ENCODE measurements at places on chromosomes 7 and 10.

- peak; percentile 79 for DNase-seq
Measured at GRCh38 chr7:43439631-43440401, 143.1 kb upstream of the STK17A start.

GRCh38 chr7:73817121-73817520 lies 13.7 kb upstream of the CLDN4 start:
- no peak for DNase-seq

DNA sequence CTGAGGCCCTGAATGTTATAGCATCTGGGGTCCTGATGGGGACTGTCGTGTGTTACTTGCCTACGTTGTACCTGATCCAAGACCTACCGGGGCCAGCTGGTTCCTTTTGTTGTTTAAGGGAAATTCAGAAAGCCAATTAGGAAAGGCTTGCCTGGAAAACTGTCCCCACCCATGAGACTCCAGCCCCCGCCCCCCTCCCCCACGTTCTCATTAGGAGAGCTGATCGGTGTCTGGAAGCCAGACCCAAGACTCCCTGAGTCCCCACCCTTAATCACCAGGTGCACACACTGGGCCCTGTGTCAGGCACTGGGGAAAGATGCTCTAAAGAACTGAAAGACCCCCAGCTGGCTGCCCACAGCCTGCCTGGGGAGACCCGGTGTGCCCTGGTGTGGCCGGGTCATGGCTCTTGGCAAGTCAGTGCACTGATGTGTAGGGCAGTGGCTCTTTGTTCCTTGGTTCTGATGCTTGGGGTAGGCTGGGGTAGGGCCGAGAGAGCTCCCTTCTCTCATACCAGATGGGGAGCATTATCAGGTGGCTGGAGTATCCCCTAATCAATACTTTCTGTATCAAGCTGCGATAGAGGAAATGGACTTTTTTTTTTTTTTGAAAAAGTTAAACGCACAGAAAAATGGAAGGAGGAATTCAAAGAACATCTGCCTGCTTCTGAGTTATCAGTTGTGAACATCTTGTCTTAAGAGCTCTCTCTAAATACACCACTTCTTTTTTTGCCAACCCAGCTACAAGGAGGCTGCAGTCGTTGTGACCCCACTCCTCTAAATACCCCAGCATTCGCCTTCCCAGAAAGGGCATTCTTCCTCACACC lies 16.9 kb downstream of the TSPAN15 start:
- no peak for DNase-seq

DNA sequence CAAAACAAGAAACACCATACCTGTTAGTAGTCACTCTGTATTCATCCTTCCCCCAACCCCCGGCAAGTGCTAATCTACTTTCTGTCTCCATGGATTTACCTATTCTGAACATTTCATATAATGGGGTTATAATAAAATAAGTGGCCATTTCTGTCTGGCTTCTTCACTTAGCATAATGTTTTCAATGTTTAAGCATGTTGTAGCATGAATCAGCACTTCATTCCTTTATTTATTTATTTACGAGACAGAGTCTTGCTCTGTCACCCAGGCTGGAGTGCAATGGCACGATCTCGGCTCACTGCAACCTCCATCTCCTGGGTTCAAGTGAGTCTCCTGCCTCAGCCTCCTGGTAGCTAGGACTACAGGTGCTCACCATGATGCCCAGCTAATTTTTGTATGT lies 69.2 kb downstream of the HIP1 start:
- no peak for DNase-seq

GRCh38 chr10:76206797-76207352 lies 775.5 kb downstream of the LRMDA start:
- no peak for DNase-seq

DNA sequence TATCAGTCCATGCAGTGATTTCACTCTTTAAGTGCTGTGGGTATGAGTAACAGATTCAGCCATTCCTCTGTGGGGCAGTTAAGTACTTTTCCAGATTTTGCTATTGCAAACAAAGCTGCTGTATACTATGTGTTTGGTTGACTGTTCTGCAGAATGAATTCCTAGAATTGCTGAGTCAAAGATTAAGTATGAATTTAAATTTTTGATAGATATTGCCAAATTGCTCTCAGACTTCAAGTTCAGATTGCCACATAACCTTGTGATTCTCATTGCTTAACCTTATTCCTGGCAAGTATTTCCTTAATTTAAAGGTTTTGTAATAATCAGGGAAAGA lies 21.6 kb upstream of the SAR1A start:
- no peak for DNase-seq

Data from WTC11 (cell line).